Mucosa of descending colon (tissue), 3 donors: ENCODE measurements at places on chromosomes 5 and 9. TPM values are rescaled to one million over a fixed set of nuclear protein-coding genes. Genes with fewer than 3 reads are reported as not detected.

Gene SPATA31E1
- not detected for total RNA-seq

Gene RNF180
- 15.0 TPM for total RNA-seq

Gene IL17B
- total RNA-seq, result not detected

Gene C5orf52
- total RNA-seq, result 5.7 TPM

Gene CEL
- total RNA-seq, result 0.87 TPM

Gene S1PR3
- total RNA-seq, result 3.0 TPM

Gene SLC23A1
- 9.0 TPM for total RNA-seq

Gene PDZD2
- total RNA-seq, result 2.1 TPM

Gene ZNF879
- 1.8 TPM for total RNA-seq

Gene EHMT1
- 90.8 TPM for total RNA-seq

Gene LCN9
- total RNA-seq, result not detected

Gene LCN10
- 5.1 TPM for total RNA-seq
